ENCODE measurements at places on chromosomes 4 and X. TPM values are rescaled to one million over a fixed set of nuclear protein-coding genes. Genes with fewer than 3 reads are reported as not detected.

UGT2B17 gene
- not detected for total RNA-seq

SULT1B1 gene
- total RNA-seq: 0.11 TPM

DNA sequence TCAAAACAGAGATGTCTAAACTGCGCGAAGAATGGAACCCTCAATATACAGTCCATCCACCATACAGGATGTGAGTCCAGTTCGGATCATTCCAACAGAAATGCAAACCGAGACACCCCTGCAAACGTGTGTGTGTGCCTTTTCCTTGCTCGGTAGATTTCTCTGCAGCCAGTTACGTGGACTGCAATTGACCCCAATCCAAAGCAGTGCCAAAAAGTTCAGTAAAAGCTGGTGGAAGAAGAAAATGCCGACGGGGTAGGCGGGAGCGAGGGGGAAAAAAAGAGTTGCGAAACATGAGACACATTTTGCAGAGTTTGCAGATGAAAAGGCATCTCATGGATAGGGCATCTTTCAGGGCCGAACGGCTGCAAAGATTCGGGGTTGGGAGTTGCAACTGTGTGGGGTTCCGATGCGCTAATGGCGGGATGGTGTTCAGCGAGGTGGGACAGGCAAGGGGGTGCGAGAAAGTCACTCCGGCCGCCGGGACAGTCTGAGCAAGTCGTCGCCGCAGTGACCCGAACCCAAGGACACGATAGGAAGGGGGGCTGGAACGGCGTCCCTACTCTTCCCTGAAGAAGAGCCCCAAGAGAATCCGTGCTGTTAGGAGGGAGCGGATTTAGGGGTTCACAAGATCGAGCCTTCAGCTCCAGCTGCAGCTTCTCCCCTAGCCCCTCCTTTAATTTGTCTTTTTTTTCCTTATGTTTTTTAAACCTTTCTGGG is 3.8 kb downstream of the PHOX2B start:
- no peak overlapping the region for H3K27ac ChIP-seq
- no peaks in the 10 kb centered on the region for H3K4me1 ChIP-seq
- H3K4me3 ChIP-seq: no peak overlapping the region
- H3K27me3 ChIP-seq: peaks cover 58% of the 10 kb centered on the region
- peaks cover 10% of the 10 kb centered on the region for H3K36me3 ChIP-seq
- DNase-seq: no peak

DNA sequence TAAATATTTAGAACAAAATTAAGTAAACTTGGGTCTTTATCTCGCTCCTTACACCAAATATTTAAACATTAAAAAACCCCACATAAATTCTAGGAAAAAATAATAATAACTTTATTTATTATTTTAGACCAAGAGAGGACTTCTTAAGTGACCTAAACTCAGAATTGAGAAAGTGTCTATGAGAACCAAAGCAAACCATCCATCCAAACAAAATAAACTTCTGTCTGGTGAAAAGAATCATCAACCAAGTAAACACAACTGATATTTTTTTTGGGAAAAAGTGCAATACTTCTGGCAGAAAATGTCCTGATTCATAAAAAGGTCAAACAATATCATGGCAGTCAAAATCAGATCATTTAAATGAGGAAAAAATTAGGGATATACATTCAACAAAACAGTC is 533.0 kb downstream of the SPRY1 start:
- no peaks in the 10 kb centered on the region for H3K4me1 ChIP-seq
- no peaks in the 10 kb centered on the region for H3K36me3 ChIP-seq
- DNase-seq: no peak
- no peak overlapping the region for H3K4me3 ChIP-seq

GRCh38 chrX:133602881-133603280 is 187.6 kb upstream of the GPC4 start:
- no peaks in the 10 kb centered on the region for H3K36me3 ChIP-seq
- no peak for DNase-seq
- H3K27ac ChIP-seq: no peak overlapping the region
- H3K27me3 ChIP-seq: no peaks in the 10 kb centered on the region
- no peaks in the 10 kb centered on the region for H3K4me1 ChIP-seq

DNA sequence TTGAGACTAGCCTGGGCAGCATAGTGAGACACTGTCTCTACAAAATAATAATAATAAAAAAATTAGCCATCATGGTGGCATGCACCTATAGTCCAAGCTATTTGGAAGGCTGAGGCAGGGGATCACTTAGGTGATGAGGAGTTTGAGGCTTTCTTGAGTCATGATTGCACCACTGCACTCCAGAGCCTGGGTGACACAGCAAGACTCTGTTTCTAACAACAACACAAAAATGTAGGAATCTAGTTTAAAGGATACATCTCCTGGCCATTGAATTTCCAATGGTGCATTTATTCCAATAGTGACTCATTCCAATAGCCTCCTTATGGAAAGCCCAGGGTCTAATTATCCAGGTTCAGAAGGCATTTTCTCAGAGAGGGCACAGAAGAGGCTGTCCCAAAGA is 21.9 kb upstream of the HERC6 start:
- no peak for DNase-seq
- H3K27me3 ChIP-seq: no peaks in the 10 kb centered on the region
- H3K27ac ChIP-seq: no peak overlapping the region
- no peaks in the 10 kb centered on the region for H3K4me1 ChIP-seq
- no peaks in the 10 kb centered on the region for H3K36me3 ChIP-seq

DNA sequence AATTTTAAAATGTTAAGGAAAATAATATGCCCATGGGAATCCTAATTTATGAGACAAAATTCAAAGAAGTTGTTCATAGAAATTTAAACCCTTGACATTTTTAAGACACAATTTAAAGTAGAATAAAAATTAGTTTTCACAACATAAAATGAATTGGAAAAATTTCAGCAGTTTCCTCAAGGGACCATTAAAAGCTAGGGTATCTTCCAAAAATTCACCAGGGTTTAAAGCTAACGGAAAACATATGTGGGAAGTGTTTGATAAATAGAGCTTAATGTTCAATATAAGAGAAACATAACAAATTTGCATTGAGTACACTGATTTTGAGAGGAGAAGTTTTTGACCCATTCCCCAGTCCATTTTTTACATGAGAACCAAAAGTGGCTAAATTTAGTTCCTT is 228.9 kb upstream of the TTC29 start:
- no peak overlapping the region for H3K4me3 ChIP-seq
- no peaks in the 10 kb centered on the region for H3K36me3 ChIP-seq
- H3K27me3 ChIP-seq: no peaks in the 10 kb centered on the region
- H3K27ac ChIP-seq: no peak overlapping the region
- H3K4me1 ChIP-seq: no peaks in the 10 kb centered on the region

GRCh38 chr4:1207157-1207470 is 34.7 kb upstream of the SPON2 start:
- H3K36me3 ChIP-seq: peaks cover 21% of the 10 kb centered on the region
- H3K4me1 ChIP-seq: peaks cover 22% of the 10 kb centered on the region
- H3K27ac ChIP-seq: no peak overlapping the region
- H3K27me3 ChIP-seq: no peaks in the 10 kb centered on the region
- DNase-seq: no peak
- no peak overlapping the region for H3K4me3 ChIP-seq

DNA sequence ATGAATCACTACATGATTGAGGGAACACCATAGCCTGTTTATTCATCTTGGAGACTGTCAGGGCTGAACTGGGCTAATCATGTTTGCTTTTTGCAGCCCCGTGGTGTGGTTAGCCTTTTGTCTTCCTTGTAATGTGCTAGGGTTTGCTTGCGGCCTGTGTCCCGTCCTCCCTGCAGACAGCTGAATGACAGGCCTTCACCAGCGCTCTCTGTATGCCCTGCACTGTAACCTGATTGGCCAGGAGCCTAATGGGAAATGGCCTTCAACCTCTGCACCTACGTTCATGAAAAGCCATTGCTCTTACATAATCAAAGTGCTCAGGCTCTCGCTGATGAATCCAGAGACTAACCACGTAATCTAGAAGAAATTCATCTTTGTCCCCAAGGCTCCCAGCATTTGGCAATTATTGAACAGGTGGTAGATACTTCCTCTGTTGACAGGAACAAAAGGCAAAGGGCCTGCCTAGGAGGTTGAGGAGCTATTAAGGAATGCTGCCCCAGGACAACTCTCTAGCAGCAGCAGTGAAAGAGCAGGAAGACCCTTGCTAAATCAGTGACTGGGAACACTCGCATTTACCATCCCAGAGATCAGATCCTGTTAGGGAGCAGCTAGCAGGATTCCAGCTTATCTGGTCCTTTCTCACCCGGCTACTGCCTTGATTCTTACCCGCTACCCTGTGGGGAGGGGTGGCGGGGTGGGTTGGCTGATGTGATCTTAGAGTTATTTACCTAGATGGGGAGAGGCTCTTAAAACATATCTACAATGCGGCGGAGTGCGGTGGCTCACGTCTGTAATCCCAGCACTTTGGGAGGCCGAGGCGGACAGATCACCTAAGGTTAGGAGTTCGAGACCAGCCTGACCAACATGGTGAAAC is 42.3 kb upstream of the FAT1 start:
- H3K4me1 ChIP-seq: no peaks in the 10 kb centered on the region
- H3K27me3 ChIP-seq: no peaks in the 10 kb centered on the region
- no peak overlapping the region for H3K4me3 ChIP-seq
- no peak for DNase-seq

POLA1 gene
- total RNA-seq: 36.7 TPM

DNA sequence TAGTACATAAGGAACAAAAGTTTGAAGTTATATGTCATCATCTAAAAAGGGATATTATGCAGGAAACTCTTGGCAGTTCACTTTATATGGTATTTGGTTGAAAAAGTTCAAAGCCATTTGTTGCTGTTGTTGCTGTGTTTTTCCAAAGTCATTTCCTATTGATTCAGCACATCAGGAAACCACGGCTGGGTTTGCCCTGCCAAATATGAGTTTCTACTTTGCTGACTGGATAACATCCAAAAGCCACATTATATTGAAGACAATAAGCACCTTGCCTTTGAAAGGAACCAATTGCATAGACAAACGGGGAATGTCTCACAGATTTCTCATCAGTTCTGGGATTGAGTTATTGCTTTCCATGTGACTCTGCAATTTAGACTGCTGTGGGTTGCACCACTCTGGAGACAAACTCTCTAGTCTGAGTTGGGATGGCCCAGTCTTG is 206.1 kb downstream of the SLC39A8 start:
- no peak overlapping the region for H3K27ac ChIP-seq
- no peaks in the 10 kb centered on the region for H3K36me3 ChIP-seq
- no peaks in the 10 kb centered on the region for H3K4me1 ChIP-seq
- no peak for DNase-seq
- H3K4me3 ChIP-seq: no peak overlapping the region

MID1IP1 gene
- 96.6 TPM for total RNA-seq

LRP2BP gene
- 0.55 TPM for total RNA-seq

DNA sequence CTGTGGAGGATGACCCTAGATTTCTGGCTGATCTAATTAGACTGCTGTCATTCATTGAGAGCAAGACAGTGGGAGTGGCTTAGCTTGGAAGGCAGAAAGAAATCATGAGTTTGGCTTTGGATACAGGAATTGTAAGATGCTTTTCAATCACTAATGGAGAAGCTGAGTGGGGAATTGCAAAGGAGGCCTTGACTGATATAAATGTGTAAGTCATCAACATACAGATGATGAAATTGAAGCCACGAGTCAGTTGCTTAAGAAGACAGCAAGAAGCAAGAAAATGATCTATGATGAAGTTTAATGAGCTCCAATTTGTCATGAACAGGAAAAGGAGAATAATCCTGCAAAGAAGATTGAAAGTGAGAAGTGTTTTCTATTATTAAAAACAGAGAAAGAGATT is 136.7 kb upstream of the C1QTNF7 start:
- peaks cover 5% of the 10 kb centered on the region for H3K27me3 ChIP-seq
- H3K4me3 ChIP-seq: no peak overlapping the region
- no peaks in the 10 kb centered on the region for H3K36me3 ChIP-seq
- no peaks in the 10 kb centered on the region for H3K4me1 ChIP-seq
- H3K27ac ChIP-seq: no peak overlapping the region
- no peak for DNase-seq

RPS6KA6 gene
- total RNA-seq: 0.27 TPM

DNA sequence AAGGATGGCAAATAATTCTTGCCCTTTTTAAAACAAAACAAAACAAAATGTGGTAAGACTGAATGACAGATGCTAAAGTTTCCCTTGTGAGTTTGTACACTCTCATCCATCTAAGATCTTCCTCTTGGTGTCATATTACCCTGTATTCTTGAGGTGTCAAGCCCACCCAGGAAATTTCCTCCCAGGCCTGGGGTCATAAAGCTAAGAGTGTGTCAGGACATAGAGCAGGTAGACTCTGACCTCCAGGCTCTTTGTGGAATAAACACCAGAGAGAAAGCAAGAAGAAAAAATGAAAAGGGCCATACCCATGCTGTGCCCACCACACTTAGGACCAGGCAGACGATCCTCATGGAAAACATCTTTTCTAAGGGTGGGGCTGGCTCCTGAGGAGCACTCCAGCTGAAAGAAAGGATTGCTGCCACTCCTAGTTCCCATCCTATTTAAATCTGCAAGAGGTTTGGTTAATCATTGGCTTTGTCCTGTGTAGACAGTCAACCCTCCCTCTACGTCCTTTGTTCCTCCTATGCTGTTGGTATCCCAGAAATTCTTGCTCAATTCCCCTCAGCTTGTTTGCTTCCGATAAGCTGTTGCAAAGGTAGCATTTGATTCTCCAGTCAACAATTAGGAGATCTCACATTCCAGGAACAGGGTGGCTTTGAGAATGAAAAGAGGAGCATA is at the start of gene FGA:
Gene FGA, minus strand, starts transcription at position 414 of the 678 bp plus-strand sequence. Its CDS starts 55 bp downstream, at position 359.
- H3K27ac ChIP-seq: no peak within 1 kb of the TSS
- H3K4me1 ChIP-seq: no peaks in the 10 kb centered on the region
- no peak within 1 kb of the TSS for H3K4me3 ChIP-seq
- H3K27me3 ChIP-seq: peaks cover 2% of the 10 kb centered on the region
- no peak for DNase-seq

MID1 gene
- total RNA-seq: 0.34 TPM

CNGA1 gene
- total RNA-seq: not detected

GRCh38 chr4:152117520-152117919 is 356.7 kb upstream of the GATB start:
- peaks cover 9% of the 10 kb centered on the region for H3K36me3 ChIP-seq
- DNase-seq: no peak
- no peak overlapping the region for H3K27ac ChIP-seq
- no peaks in the 10 kb centered on the region for H3K27me3 ChIP-seq
- H3K4me3 ChIP-seq: no peak overlapping the region

PLXNB3 gene
- 0.91 TPM for total RNA-seq

NLRP2B gene
- total RNA-seq: not detected

DNA sequence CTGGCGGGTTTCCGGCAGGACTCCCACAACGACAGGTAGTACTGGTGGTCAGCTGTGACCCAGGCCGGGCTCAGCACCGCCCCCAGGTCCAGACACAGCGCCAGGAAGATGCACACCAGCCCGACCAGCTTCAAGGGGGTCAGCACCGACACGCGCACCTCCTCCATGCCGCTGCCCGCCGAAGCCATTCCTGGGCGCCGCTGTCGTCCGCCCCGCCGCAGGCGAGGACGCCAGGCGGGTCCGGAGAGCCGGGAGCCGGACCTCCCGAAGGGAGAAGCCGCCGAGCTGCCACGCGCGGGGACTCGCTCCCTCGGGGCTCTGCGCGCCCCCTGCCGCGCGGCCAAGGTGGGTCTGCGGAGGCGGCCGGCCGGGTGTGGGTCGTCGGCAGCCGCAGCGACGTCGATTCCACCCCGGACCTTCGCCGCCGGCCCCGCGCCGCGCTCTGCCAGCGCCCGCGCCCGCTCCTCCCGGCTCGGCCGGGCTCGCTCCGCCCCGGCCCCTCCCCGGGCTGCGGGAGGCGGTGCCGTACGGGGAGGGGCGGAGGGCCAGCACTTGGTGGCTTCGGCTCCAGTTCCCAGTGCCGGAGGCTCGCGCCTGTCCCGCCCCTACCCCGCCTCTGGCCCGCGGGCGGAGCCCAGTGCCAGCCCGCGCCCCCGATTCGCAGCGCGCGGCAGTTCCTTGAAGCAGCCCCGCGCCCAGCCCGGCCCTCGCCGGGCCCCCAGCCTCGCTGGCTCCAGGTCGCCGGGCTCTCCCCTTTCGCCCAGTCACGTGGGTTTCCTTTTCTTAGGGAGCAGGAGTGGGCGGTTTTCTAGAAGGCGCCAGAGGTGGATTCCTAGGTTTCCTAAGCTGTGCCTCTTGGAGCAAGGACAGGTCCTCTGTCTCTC is at the start of gene TMEM47:
Gene TMEM47, minus strand, starts transcription at position 444 of the 884 bp plus-strand sequence. Its CDS starts 256 bp downstream, at position 188.
- H3K36me3 ChIP-seq: no peaks in the 10 kb centered on the region
- no peak within 1 kb of the TSS for H3K27ac ChIP-seq
- peaks cover 8% of the 10 kb centered on the region for H3K4me1 ChIP-seq

All from activated T-helper 2 cell treated with anti-CD3 and anti-CD28 coated beads, Interferon-gamma antibody, Interleukin-2, Interleukin-4, amounts not matched to agents 10 μg/mL and 5 μg/mL and 100 μg/mL, durations not matched to agents 14 hours and 24 hours and 36 hours (primary cell).